Endodermal cell (in vitro differentiated cells): ENCODE measurements at places on chromosomes 1 and 21.

- H3K4me3 ChIP-seq, result no peak overlapping the region
- no peaks in the 10 kb centered on the region for H3K27me3 ChIP-seq
- peak overlapping the region; percentile 78 for H3K27ac ChIP-seq
- no peaks in the 10 kb centered on the region for H3K36me3 ChIP-seq
Measured at GRCh38 chr1:29502911-29503840, 266.9 kb downstream of the PTPRU start.

DNA sequence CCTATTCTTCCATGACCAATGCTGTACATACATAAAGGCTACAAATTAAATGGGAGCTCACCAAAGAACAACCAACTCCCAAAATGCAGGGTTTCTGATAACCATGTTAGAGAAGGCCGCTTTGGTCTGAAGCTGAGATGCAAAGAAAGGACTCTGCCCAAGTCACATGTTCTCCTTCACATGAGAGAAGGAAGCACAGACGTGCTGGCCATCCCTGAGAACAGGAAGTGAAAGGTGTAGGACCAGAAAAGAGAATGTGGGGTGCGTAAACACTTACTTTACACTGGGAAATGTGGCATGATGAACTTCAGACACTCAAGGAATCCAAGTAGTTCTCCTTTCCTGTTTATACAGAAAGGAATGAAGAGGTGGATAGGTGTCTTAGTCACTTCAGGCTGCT, 31.7 kb upstream of the TADA1 start:
- H3K36me3 ChIP-seq, result no peaks in the 10 kb centered on the region
- H3K27ac ChIP-seq, result no peak overlapping the region
- DNase-seq, result no peak
- no peaks in the 10 kb centered on the region for H3K4me1 ChIP-seq

GRCh38 chr21:45427331-45428271, 22.6 kb downstream of the COL18A1 start:
- peaks cover 14% of the 10 kb centered on the region for H3K36me3 ChIP-seq
- no peak overlapping the region for H3K27ac ChIP-seq
- peaks cover 17% of the 10 kb centered on the region for H3K4me1 ChIP-seq
- DNase-seq, result peak; percentile 96
- no peaks in the 10 kb centered on the region for H3K27me3 ChIP-seq

- H3K27me3 ChIP-seq, result peaks cover 13% of the 10 kb centered on the region
- no peak overlapping the region for H3K27ac ChIP-seq
- DNase-seq, result no peak
- H3K4me3 ChIP-seq, result no peak overlapping the region
- peaks cover 8% of the 10 kb centered on the region for H3K4me1 ChIP-seq
Measured at GRCh38 chr1:202562444-202563060, 147.7 kb downstream of the SYT2 start.

DNA sequence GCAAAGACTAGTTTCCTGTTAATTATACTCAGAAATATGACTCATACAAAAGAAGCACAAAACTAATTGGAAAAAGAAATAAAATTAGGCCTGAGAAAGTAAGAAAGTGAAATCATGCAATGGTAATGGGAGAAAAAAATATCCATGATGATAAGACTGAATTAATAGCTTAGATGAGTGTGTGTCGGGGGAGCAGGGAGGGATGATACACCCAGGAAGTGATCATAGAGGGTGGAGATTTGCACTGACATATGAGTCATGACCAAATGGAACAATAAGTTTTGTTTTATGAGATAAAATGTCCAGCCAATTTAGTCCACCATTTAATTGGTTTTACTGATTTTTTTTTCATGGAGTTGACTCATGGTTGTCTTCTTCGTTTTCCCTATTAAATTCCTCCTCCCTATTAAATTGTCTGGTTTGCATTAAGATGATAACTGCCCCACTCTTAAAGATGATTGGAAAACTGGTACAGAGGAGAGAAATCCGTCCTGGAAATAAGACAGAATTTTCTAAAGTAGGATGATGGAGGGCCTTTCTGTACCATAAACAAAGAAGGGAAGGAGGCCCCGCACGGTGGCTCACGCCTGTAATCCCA, 111.7 kb upstream of the KCNJ6 start:
- H3K4me3 ChIP-seq, result no peak overlapping the region
- no peaks in the 10 kb centered on the region for H3K4me1 ChIP-seq
- no peak for DNase-seq
- peaks cover 7% of the 10 kb centered on the region for H3K27me3 ChIP-seq

DNA sequence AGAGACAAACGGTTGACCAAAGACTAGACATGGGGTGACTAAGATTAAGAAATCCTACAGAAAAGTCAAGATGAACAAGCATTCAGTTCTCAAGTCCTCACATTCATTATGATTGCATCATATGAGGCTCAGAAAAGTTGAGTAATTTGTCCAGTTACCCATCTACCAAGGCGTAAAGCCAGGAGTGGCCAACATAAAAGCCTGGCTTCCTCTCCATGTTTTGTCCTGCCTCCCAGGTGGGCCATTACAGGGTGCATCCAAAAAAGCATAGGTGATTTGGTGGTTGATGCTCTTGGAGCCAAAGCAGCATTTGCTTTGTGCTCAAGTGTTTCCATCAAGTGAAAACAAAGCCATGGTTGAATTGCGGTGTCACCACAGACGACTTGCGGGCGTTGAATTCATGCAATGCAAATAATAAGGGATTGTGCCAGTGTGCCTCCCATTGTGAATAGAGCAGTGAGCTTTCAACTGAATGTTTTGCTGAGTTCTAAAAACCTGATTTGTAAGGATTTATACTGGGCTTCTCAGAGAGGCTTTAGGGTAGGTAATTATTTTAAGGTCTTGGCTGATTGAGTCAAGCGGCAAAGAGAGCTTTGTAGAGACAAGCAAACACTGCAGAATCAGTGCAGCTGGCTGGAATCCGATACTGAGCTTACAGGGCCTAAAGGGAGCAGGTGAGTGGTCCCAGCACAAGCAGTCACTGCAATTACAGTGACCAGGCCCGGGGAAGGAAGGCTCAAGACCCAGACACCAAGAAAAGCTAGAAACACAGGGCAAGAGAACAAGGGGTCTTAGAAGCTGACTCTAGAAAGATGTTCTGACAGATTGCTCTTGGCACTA, 54.1 kb downstream of the KCNJ15 start:
- no peaks in the 10 kb centered on the region for H3K4me1 ChIP-seq
- no peak overlapping the region for H3K27ac ChIP-seq
- no peaks in the 10 kb centered on the region for H3K27me3 ChIP-seq
- no peaks in the 10 kb centered on the region for H3K36me3 ChIP-seq
- DNase-seq, result no peak

DNA sequence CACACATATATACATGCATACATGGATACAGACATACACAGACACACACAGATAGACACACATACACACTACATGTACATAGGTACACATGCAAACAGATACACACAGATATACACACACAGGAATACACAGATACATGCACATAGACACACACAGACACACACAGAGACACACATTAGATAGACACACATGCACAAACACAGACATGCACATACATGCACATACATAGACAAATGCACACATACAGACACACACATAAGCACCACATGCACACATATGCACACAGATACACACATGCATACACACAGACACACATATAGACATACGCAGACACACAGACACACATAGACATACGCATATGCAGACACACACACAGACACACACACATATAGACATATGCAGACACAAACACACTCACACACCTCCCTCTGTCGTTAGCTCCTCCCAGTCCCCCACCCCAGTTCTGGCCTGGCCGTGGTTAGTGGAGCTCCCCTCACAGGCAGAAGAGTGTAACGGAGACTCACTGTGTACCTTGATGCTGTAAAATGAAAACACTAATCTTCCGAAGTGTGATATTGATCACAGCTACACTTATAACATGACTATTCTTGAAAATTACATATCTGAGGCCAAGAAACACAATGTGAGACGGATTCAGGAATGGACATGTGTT, 7.6 kb downstream of the UBASH3A start:
- peak overlapping the region; percentile 17 for H3K27ac ChIP-seq
- peak; percentile 68 for DNase-seq
- H3K4me3 ChIP-seq, result no peak overlapping the region
- no peaks in the 10 kb centered on the region for H3K4me1 ChIP-seq
